ENCODE measurements at places on chromosomes 1 and 21.

DNA sequence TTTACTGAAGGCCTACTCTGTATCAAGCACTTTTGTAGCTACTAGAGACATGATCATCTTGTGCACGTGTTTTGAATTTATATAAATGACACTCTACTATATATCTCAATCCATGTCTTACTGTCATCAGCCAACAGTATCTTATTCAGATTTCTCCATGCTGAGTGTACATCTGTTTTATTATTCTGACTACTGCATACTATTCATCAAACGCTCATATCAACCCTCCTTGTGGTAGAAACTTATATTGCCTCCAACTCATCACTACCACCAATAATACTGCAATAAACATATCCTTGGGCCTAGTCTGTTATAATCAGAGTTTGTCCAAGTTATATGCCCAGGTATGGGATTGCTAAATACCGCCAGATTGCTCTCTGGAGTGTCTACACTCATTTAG is 81.6 kb upstream of the IRF2BP2 start:
- DNase-seq = no peak

GRCh38 chr1:241834733-241835377 is 13.1 kb upstream of the EXO1 start:
- DNase-seq = no peak

- DNase-seq = peak; percentile 48
Measured at GRCh38 chr1:58755468-58755872, 28.4 kb downstream of the JUN start.

DNA sequence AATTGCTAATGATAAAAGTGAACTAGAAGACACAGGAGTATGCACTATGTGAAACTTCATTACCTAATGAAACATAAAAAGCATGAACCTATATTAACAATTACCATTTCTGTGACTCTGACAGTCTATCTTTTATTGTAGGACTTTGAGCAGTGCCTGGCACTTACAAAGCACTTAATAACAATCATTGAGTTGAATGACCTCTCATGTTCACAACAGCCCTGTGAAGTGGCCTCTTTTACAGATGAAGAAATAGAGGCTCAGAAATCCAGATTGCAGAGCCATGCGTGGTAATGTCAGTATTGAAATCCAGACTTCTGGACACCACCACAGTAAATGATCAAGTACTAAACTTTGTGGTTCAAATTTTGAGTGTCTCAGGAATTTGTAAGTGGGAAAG is 326.4 kb downstream of the NTNG1 start:
- DNase-seq = no peak

- DNase-seq = no peak
Measured at GRCh38 chr1:218425647-218426342, 80.7 kb downstream of the TGFB2 start.

GRCh38 chr1:67575861-67576260 is 109.1 kb upstream of the GADD45A start:
- no peak for DNase-seq

DNA sequence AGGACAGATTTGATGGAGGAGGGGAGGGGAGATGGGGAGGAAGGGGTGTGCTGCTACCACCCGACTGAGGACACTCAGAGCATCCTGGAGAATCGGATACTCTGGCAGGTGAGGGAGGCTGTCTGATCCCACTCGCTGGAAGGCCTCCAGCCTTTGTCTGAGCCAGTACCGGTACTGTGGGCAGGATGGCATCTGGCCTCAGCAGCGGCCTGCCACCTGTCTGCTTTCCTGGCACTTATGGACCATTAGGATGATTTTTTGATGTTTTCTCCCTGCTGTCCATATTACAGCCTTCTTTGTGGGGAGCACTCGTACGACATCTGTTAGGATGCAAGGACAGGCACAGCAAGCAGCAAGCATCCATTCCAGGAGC is 11.5 kb downstream of the ATP2B4 start:
- DNase-seq = no peak

All from left ventricle myocardium superior (tissue), 1 donor.